ENCODE measurements at places on chromosomes 12 and 14.

DNA sequence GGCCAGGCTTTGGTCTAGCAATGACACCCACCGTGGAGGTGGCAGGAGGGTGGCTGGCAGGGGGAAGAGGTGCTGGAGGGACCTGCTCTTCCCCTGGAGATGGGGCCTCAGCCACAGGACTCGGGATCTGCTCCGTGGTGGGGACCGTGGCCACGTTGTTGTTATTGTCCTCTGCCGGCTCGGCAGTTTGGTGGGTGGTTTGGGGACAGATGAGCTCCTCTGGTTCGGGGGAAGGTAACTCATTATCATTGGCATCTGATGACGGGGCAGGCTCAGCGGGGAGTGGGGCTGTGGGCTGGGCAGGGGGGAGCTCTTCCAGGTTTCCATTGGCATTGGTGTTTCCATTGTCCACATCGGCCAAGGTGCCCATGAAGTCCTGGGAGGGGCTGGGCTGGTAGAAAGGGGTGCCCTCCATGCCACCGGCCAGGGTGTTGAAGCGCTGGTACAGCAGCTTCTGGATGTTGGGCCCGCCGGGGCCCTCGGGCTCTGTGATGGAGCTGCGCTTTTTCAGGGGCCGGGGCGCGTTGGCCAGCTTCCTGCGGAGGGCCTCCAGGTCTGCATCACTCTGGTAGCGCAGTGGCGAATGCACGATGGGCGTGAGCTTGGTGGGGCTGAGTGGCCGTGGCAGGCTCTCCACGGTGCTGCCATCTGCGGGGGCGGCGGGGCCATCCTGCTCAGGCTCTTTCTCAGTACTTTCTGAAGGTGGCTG lies 24.3 kb downstream of the ZFYVE21 start:
- no peak for DNase-seq

DNA sequence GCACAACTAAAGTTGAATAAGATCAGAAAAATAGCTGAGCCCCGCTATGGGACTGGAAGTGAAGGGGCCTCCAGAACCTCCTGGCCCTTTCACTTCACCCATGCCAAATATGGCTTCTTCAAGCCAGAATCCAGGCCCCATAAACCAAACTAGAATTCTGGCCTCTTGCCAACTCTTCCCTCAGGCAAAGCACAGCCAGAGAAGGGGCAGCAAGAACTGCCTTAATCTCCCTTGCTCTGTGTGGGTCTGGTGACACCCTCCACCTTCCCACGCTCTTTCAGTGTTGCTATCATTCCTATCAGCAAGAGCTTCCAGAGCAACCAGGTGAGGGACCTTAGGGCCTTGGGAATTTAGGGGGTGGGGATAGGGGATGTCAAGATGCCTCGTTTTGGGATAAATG lies 3.1 kb upstream of the PNMA1 start:
- DNase-seq, result no peak

DNA sequence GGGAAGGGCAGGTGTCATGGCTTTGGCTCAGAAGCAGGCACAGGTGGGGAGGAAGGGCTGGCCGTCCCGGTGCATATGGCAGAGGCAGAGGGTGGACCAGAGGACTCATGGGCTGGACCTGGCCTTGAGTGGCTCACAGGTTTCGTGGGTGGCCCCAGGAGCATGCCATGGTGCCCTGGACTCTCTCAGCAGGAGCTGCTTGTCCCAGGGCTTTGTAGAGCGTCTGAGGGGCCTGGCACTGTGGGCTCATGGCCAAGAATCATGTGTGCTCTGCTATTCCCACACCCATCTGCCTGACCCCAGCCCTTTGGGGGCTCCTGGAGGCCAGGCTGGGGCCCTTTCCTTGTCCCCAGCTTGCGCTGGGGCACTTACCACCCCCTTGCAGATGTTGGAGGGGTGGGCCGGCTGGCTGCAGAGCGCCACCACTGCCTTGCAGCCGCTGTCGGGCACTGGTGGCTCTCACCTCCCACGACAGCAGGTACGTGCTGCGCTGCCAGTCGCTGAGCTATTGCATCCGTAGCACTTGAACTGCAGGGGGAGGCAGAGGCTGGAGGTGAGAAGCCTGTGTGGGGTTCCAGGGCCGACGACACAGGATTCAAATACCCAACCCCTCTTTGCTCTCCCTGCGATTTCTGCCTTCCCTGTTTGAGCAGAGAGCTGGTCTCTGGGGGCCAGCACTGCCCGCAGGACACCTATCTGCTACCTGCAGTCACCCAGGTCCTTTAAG lies 187.4 kb upstream of the PRMT8 start:
- no peak for DNase-seq

- DNase-seq, result no peak
Measured at GRCh38 chr12:25876383-25877045, 82.0 kb upstream of the RASSF8 start.

DNA sequence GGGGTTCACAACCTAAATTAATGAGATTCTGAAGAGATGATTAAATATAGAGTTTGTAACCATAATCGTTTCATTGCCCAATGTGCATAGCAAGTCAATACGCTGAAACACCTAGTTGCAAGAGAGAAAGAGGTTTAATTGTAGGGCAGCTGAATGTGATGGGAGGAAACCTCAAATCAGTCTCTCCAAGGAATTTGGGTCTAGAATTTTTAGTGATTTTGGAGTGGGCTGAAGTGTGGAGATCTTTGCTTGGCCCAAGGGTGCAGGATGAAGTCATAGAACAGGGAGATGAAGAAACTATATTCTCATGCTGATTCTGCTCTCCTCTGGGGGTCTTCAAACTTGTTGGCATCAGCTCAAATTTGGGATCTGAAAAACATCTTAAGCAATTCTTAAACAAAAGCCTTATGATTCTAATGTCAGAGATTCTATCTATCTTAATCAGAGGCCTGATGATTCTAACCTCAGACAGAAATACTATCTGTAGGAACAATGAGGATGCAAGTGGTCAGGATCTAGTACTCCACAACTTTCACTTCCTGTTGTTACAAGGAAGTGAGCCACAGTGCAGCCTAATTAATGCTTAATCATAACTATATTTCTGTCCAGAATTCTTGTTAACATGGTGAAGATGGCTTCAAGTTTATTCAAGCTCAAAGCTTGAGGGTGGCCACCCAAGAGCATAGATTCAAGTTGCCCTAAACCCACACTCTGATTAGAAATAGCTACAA lies 80.2 kb upstream of the FUT8 start:
- DNase-seq, result no peak

DNA sequence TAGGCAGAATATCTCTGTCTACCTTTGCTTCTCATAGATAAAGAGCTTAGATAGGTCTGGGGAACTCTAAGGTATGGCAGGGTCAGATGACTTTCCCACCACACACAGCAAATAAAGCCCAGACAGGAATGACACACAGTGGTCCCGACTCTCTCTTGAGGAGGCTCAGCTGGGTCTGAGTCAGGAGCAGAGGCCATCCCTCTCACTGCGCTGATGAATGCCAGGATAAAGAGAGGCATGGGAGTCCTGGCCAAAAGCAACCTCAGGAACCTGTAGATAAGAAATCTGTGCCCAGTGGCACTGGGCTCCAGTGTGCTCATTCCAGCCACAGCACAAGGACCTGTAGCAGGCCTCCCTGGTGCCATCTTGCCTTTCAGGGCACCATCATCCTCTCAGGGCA lies 129.4 kb upstream of the PARP11 start:
- no peak for DNase-seq

DNA sequence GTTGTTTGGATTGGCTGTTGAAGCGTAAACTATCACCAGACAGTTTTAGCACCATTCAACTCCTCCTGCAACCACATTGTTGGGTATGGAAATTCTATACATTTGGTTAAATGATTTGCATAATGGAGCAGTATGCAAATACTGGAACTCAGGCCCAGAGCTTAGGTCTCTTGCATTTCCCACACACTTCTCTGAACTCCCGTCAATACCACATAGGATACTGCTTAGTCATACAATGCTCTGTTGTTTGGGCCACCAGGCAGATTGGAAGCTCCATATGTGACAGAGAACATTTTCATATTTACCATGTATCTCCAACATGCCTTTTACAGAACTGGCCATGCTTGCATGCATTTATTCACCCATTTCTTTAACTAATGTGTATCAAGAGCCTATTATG lies 78.0 kb downstream of the IFNG start:
- DNase-seq, result no peak

- DNase-seq, result no peak
Measured at GRCh38 chr14:52769887-52770286, 21.5 kb downstream of the GNPNAT1 start.

DNA sequence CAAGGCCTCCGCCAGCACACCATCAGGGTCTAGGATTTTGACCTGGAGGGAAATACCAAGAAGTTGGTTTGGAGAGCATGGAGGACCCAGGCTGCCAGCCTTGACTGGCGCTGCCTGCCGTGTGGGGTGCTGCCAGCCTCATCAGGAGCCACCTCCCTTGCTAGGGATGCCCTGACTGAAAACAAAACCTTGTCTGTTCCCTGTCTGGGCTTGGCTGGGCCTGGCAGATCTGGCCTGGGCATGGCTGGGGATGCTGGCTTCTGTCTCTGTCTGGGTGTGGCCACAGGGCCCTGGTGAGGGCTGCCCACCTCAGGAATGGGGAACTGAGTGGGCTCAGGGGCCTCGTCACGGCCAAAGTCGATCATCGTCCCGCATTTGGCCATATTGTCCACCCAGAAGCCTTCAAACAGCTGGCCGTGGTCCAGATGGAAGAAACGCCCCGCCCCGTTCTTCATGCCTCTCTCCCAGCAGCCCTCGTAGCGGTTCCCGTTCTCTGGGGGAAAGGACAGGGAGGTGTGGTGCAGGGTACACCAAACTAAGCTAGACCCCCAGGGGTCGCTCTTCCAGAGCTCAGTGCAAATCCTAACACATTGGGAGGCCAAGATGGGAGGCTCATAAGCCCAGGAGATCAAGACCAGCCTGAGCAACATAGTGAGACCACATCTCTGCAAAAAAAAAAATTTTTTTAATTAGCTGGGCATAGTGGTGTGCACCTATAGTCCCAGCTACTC lies 16.5 kb downstream of the MORN3 start:
- DNase-seq, result no peak

- DNase-seq, result no peak
Measured at GRCh38 chr12:51390457-51390856, 749 bp downstream of the GALNT6 start.

- no peak for DNase-seq
Measured at GRCh38 chr12:101824831-101825230, 5.9 kb downstream of the GNPTAB start.

Data from activated naive CD4-positive, alpha-beta T cell (primary cell).